CD4-positive, alpha-beta T cell treated with Interleukin-6 at 100 ng/mL for 8 hours (primary cell): ENCODE measurements at places on chromosomes 3 and 15.
A peak's percentile ranks its signal among the peaks of the same experiment; 100 is the strongest.

DNA sequence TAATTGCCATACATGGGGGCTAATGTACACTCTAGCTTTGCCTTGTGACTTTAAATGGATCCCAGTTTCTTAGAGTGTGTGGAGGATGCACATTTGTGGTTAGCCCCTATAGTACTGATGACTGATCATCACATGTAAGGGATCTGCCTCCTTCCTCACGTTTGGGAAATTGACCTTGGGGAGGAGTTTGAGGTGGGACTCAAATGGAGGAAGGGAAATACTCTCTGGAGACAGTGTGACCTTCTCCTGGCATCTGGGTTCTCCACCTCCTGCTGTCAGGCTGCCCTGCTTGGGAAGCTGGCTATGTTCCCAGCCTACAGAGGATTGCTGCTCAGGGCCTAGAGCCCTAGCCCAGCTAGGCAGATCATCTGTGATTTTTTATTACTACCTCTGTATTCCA, 48.7 kb downstream of the PPM1L start:
- DNase-seq = no peak

- DNase-seq = no peak
Observed at GRCh38 chr3:80234706-80235105, 466.9 kb upstream of the ROBO1 start.

DNA sequence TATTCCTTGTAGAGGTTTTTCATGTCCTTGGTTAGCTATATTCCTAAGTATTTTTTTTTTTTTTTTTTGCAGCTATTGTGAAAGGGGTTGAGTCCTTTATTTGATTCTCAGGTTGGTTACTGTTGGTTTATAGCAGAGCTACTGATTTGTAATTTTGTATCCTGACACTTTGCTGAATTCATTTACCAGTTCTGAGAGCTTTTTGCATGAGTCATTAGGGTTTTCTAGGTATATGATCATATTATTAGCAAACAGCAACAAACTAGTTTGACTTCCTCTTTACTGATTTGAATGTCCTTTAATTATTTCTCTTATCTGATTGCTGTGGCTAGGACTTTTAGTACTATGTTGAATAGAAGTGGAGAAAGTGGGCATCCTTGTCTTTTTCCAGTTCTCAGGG, 737.4 kb downstream of the ZNF385D start:
- DNase-seq = no peak

- no peak for DNase-seq
Observed at GRCh38 chr3:127212711-127213110, 19.8 kb downstream of the PRR23E start.

DNA sequence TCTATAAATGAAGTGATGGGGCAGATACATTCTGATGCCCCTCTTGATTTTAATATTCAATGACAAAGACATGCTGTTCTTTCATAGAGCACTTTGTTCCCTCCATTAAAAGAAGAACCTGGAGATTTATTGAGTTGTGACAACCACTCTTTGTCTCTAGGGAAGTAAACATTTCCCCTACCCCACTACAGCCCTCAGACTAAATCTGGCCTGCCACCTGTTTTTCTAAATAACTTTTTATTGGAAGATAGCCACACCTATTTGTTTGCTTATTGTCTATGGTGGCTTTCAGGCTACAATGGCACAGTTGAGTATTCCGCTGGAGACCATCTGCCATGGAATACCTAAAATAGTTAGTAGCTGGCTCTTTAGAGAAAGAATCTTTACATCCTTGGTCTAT, 41.2 kb upstream of the ZNF385D start:
- DNase-seq = no peak

DNA sequence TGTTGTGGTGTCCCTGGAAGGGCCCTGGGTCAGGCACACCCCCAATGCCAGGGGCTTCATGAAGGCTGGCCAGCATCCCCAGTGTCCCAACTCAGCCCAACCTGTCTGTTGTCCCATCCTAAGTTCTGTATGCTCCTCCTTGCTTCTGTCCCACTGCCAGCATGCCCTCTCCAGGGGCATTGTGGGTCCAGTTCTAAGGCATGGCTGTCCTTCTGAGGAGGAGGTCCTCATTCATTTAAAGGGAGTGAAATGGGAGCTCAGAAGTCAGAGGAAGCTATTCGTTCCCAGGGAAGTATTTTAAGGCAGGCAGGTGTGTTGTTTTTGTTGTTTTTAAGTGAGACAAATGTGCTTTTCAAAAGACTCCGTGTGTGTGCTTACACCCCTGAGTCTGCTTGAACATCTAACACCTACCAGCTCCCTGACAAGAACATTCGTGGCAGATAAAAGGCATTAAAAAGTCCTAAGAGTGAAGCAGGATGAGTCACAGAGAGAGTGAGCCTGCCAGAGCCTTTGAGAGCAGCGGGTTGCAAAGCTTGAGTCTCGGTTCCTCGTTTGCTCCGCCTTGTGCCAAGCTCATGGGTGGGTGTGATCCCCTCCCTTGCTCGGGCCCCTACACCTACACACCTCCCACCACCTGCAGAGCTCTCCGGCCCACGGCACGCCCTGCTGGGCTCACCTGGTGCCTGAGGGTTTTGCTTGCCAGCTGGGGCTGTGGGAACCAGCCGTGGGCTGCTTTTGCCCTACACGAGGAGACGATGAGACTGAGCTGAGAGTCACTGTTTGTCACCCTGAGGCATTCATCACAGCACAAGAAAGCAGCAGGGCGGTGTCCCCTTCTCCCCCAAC, 183.4 kb upstream of the TOPAZ1 start:
- peak; percentile 11 for DNase-seq

GRCh38 chr3:181056136-181056732, 66.7 kb upstream of the DNAJC19 start:
- DNase-seq = no peak

DNA sequence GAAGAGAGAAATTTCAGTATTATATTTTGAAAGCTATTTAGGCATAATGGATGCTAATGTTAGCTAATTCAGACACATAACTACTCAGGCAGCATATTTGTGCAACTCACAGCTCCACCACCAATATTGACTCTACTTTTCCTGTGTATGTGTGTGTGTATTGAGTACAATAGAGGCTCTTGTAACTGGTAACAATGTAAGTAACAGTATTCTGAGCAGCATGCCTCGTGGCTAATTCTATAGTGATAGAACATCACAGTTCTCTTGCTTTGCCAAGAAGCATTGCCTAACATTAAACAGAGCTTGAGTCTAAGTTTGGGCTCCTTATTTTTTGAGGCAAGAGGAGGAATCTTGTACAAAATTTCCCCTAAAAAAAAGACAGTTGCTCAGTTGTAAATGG, 98.6 kb upstream of the ARHGEF26 start:
- DNase-seq = no peak

- DNase-seq = no peak
Observed at GRCh38 chr3:38177181-38177580, 11.8 kb downstream of the OXSR1 start.

- DNase-seq = no peak
Observed at GRCh38 chr3:123766193-123767008, 117.7 kb downstream of the MYLK start.

- no peak for DNase-seq
Observed at GRCh38 chr3:39937874-39938273, 128.5 kb downstream of the MYRIP start.

- DNase-seq = no peak
Observed at GRCh38 chr3:88231207-88231606, 81.4 kb downstream of the C3orf38 start.
